Naive thymus-derived CD4-positive, alpha-beta T cell (primary cell): ENCODE measurements at places on chromosomes 1 and 21. TPM values are rescaled to one million over a fixed set of nuclear protein-coding genes. Genes with fewer than 3 reads are reported as not detected.

FCRL2 gene
- total RNA-seq = 0.27 TPM

REN gene
- total RNA-seq = not detected in 2 replicates

- DNase-seq = peak; percentile 92
Observed at GRCh38 chr1:167553136-167554027, at the start of gene CREG1. Gene CREG1 (minus strand): TSS chr1:167553762.

DNA sequence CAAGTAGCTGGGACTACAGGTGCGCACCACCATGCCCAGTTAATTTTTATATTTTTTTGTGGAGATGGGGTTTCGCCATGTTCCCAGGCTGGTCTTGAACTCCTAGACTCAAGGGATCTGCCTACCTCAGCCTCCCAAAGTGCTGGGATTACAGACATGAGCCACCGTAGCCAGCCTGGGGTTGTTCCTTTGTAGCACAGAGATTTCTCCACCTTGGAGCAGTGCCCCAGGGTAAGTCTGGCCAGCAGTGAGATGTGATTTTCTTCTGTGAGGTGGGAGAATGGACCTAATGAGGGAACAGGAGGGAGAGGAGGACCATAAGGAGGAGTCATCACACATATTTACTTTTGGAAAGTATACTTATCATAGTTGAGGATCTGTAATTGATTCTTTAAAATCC lies 61.1 kb upstream of the GADD45A start:
- no peak for DNase-seq

DNA sequence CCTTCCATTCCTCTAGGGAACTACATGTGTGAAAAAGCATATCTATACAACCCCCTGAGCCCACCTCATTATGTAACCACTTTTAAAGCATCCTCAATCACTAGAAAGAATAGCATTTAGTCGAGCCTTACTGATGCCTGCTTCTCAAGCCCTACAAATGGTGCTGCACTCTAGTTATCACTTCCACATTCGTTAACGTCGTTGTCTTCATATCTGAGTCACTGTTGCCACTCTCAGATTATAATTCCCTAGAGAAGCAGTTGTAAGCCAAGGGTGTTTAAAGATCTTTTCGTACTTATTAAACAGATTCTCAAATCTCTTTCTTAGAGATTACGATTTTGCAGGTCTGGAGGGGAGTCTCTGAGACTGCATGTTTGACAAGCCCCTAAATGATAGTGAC lies 16.5 kb downstream of the ATP1B1 start:
- DNase-seq = no peak

DNA sequence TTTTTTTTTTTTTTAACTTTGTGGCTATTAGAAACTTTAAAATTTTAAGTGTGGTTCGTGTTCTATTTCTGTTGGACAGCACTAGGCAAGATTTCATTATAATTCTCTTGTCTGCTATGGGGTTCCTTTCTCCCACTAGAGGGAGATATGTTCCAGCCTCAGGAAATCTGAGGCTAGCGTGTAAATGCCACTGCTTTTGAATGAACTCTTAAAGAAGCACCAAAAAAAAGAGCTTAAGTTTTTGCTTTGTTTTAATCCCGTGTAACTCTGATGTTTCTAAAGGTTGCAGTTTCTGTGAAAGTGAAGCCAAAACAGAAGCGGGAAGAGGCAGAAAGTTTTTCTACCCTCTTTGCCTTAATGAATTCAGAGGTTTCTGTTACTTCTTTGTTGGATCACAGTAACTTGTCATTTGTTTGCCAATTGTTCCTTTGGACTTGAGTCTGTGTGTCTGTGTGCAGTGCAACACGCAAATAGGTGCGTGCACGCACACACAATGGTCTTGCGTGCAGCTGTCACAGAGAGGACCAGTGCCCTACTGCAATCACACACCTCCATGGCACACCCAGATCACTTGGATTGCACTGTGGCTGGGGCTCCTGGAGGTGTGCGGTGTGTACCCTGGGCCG lies 32.3 kb downstream of the HHAT start:
- DNase-seq = no peak

- peak; percentile 67 for DNase-seq
Observed at GRCh38 chr1:93908394-93909145, 660 bp downstream of the GCLM start.
